Fibroblast of skin of abdomen (primary cell): ENCODE measurements at places on chromosomes 6 and 20.

- no peak for DNase-seq
Observed at GRCh38 chr6:149933461-149933860, 8.4 kb upstream of the ULBP2 start.

GRCh38 chr20:38253571-38253970 lies 7.0 kb downstream of the KIAA1755 start:
- no peak for DNase-seq

GRCh38 chr6:134621858-134622257 lies 303.9 kb upstream of the SGK1 start:
- no peak for DNase-seq

DNA sequence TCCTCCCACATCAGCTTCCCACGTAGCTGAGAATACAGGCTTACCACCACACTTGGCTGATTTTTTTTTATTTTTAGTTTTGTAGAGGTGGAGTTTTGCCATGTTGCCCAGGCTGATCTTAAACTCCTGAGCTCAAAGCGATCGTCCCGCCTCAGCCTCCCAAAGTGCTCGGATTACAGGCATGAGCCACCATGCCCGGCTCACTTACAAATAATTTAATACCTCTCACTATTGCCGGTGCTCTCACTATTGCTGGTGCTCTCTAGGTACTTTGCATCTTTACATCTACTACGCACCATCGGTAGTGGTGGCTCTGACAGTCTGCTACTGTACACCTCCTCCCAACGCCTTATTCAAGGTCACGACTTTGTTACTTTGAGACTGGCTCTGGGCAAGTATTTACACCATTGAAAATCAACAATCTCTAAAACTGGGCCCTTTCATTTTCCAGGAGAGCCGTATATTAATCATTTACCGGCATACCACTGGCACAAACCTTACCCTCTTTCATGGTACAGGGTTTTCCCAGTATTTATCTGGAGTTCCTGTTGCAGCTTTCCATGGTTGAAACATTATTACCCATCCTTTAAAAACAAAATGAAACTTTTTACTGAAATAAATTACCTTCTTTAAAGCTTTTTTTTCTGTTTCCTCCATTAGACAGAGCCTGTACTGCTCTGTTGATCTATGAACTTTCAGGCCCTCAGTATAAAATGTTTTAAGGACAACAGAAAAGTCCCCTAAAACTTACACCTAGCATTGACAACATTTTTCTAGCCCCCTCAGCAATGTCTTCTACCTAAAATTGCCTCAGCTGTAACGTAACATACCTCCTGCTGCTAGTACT lies 259.6 kb upstream of the PLCB4 start:
- no peak for DNase-seq

DNA sequence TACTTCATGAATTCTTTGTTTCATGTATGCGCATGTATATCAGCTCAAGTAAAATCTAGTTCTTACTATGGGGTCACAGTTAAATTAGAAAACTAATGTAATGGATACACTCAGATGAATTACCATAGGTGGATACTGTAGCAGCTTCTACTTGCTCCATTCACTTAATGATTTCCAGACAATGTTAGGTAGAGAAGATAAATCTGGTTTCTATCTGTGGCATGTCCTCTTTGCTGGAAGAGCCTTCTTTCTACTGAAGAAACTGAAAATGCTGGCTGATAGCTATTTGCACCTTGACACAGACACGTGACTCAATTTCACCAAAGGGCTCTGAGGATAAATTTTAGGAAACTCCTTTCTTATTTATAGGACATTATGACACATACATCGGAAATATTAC lies 49.5 kb downstream of the BCAS1 start:
- no peak for DNase-seq

DNA sequence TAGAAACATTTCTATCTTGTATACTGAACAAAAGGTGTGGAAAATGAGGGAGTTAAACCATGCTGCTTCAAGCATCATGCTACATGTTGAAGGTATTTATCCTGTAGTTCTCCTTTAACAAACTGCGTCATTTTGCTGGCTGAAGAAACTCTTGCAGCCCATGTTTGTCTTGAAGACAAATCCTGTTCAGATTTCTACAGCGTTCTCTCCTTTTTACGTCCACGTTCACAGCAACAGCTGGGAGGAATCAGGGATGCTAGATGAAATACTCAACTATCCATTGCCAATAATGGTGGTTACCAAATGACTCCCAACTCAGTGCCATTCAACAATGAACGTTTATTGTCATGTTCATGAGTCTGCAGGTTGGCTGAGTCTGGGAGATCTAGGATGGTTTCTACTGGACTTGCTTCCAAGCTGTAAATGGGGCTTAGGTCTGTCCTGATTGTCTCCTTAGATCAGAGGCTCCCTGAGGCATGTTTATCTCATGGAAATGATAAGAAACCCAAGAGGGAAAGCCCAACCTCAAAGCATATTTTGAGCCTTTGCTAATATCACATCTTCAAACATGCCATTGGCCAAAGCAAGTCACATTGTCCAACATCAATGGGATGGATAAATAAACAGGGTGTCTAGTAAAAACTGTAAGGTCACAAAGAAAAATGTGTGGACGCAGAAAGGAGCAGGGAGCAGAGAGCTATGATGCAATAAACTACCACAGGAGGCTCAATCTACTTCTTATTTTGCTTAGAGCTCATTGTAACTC lies 2.7 kb upstream of the PLCB1 start:
- DNase-seq = no peak

DNA sequence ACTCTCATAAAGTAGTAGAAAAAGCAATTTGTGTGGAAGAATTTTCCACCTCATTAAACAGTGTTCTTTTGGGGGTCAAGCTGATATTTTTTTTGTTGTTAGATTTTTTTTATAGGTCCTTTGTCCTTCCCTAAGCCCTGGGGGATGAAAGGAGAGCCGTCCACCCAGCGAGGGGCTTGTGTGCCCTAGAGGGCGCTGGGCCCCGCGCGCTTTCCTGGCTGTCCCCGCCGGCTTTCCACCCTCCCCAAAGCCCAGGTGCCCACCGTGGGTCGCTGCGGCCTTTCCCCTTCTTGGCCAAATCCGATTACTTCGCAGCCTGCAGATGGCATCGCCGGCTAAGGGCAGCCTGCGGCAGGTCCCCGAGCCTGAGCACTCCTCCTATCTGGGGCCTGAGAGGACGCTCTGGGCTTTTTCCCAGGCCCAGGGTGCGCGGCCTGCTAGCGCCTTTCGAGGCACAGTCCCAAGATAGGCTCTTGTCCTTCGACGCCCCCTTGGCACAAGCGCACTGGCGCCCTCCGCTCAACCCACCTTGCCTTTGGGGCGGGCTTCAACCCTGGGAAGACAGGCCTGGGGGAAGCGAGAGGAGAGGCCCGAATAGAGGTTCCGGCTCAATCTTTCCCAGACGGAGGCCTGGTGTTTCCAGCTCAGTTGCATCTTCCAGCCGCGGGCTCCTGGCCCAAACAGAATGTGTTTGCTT lies 33.6 kb downstream of the TFAP2A start:
- DNase-seq = no peak

- no peak for DNase-seq
Observed at GRCh38 chr6:168698923-168699322, 257.9 kb downstream of the SMOC2 start.

DNA sequence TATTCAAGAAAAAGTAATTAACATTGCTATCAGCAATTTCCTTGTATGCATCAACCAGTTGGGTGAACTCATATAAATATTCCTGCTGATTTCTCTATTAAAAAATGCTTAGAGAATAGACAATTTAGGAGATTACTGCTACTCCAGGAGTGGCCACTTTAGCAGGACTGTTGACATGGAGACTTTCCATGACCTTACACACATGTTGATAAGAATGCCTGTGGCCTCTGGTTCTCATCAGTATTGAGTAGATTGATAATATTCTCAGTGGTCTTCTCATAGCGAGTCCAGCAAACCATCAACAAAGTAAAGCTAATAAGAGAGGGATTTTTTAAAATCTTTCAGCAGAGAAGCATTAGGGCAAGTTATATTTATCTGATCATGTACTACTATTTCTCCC lies 208.4 kb upstream of the MARCKS start:
- no peak for DNase-seq

- DNase-seq = no peak
Observed at GRCh38 chr20:48800177-48800576, 27.6 kb downstream of the PREX1 start.

- DNase-seq = no peak
Observed at GRCh38 chr6:17491416-17492142, 98.2 kb downstream of the CAP2 start.

GRCh38 chr20:45036044-45036755 lies 64.7 kb downstream of the KCNS1 start:
- peak; percentile 62 for DNase-seq

GRCh38 chr6:144922120-144922722 lies 637.1 kb downstream of the UTRN start:
- peak; percentile 48 for DNase-seq
